ENCODE measurements at places on chromosomes 6 and 20.

DNA sequence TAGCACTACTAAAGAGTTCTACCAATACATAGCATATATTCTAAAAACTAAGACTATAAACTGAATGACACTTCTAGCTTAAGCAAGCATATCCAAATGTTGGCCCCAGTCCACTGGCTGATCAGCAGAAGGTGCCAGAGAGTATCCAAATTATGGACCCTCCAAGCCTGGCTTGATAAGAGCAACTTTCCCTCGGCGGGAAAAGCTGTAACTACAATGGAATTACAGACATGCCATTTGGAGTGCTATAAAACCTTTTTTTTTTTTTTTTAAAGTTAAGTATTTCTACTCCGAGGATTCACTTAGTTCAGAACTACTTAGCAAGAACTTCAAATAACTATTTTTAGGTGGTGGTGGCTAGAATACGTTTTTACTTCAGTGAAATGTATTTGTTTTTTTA lies 94.6 kb downstream of the EPB41L2 start:
- no peak for DNase-seq

DNA sequence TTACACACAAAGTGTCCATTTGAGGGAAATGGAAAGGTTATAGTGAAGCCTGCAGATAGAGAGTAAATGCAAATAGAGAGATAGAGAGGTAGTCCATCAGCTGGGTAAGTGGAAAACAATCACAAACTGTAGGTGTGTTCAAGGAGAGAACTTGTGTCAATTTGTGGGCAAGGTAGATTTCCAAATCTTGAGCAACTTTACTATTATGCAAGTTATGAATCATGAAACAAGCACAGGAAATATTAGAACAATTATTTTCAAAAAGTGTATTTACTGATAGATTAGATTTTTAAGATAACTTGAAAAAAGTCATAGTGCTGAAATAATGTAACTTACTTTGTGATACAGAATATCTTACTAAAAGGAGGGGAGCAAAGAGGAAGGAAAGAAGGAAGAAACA lies 792.9 kb downstream of the EYS start:
- no peak for DNase-seq

DNA sequence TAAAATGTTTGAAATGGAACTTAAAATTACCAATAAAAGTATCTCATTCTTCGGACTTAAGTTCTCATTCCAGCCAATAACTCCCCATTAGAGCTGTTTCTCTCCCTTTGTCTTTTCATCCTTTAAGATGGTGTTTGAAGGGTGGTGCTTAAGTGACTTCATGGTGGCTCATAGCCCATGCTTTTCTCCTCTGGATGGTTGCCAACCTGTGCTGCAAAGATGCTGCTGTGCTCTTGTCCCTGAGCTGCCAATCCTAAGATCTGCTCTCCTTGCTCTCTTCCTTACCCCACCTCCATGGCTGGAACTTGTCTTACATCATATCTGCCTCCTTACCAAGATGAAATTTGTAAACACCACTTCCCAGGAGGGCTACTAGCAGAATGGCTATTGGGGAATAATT lies 31.6 kb upstream of the PNRC1 start:
- DNase-seq: no peak

GRCh38 chr6:130396722-130397121 lies 30.9 kb downstream of the TMEM200A start:
- DNase-seq: no peak

DNA sequence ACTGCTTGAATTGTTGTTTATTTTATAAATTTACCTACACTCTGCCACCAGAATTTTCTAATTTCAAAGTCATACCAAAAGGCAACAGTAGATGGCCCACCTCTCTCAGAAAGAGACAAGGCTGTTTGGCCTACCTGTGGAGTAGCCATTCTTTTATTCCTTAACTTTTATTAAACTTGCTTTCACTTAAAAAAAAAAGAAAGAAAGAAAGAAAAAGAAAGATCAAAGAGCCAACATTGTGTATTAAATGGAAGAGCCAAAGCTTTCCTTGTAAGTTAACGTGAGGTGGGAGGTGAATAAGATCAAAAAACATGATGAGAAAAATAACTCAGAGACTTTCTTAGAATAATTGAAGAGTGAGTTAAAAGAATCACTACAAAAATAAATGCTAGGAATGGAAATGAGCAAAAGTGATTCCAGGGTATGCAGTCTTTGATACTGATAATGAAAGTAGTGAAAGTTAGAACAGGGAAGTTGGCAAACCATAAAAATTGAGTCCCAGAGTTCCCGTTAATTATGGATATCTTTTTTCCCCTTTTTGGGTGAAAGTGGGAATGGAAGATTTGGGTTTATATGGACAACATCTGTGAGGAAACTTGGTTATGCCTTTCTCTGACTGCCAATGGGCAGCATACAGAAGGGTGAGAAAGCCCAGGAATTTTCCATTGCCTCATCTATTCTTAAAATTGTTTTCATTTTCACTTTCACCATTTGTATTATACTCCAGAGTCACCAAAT lies 35.9 kb upstream of the MYB start:
- DNase-seq: no peak

- DNase-seq: no peak
Measured at GRCh38 chr6:161265975-161266374, 7.9 kb downstream of the AGPAT4 start.

GRCh38 chr6:146913842-146914488 lies 290.3 kb upstream of the STXBP5 start:
- DNase-seq: peak; percentile 96

GRCh38 chr6:6841571-6841970 lies 253.1 kb downstream of the LY86 start:
- no peak for DNase-seq

DNA sequence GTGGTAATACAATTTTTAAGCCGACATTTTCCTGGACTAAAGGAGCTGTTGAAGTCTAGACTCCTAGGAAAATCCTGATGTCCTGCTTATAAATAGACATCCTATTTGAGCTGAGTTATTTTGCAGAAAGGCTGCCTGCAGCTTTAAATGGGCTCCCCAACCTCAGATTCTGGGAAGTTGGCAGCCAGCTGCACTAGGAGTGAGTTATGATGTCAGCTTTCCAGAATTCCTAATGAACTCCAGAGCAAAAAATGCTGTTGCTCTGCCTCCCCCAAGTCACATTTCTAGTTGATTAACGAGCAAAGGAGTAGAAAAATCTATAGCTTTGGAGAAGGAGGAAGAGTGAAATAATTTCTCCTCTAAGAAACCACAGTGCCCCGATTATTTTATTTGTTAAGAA lies 346.3 kb upstream of the SULF2 start:
- no peak for DNase-seq

DNA sequence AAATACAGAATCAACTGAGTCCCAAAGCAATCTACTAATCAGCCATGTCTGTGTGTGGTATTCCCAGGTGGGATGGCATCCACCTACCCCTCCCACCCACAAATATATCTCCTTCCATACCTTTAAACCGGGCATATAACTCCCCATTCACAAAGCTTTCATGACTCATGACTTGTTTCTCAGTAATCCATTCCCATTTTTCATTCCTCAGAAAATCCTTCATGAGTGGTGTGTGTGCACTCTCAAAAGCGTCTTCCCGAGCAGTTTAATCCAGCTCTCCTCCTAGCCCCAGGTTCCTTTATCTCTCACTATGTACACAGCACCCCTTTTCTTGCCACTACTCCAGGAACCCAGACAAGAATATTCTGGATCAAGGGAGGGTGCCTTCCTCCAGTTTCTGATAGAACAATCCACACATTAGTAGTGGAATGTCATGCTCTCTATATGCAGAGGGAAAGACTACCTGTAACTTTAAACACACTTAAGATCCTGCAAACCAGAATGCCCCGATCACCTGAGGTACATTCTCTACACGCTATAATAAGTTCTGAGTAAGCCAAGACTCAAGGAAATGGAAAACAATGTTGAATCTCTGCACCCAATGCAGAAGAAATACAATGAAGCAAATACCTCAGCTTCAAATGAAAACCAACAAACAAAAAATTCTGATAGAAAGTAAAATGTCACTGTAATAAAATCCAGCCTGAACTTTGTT lies 55.7 kb upstream of the IPCEF1 start:
- no peak for DNase-seq

DNA sequence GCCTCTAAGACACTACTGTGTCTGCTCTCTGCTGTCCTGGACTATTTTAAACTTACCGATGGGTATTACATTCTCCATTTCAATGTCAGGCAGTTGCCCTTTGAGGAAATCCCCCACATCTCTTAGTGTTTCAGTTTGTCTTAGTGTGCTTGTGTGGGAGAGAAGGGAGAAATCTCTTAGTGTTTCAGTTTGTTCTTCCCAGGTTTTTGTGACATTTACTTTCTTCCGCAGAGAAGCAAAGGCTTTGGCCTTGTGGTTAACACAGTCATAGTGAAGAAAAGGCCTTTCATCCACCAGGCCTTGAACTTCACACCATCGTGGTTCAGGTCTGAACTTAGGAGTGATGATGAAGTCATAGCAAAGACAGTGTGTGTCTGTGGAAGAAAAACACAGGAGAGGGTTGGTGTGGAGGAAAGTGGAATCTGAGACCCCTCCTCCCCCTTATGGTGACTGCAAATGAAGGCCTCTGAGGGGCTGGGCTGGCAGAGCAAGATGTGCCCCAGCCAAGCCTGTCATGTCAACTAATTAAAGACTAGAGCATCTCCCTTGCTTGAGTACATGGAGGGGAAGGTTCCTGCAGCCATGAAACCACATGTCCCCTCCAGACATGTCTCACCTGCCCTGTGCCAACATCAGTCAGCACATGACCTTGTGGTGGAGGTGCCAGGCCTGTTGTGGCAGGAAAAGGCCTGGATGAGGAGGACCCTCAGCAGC lies 23.9 kb downstream of the RAET1L start:
- no peak for DNase-seq

- DNase-seq: no peak
Measured at GRCh38 chr6:5737460-5737859, 269.3 kb downstream of the NRN1 start.

DNA sequence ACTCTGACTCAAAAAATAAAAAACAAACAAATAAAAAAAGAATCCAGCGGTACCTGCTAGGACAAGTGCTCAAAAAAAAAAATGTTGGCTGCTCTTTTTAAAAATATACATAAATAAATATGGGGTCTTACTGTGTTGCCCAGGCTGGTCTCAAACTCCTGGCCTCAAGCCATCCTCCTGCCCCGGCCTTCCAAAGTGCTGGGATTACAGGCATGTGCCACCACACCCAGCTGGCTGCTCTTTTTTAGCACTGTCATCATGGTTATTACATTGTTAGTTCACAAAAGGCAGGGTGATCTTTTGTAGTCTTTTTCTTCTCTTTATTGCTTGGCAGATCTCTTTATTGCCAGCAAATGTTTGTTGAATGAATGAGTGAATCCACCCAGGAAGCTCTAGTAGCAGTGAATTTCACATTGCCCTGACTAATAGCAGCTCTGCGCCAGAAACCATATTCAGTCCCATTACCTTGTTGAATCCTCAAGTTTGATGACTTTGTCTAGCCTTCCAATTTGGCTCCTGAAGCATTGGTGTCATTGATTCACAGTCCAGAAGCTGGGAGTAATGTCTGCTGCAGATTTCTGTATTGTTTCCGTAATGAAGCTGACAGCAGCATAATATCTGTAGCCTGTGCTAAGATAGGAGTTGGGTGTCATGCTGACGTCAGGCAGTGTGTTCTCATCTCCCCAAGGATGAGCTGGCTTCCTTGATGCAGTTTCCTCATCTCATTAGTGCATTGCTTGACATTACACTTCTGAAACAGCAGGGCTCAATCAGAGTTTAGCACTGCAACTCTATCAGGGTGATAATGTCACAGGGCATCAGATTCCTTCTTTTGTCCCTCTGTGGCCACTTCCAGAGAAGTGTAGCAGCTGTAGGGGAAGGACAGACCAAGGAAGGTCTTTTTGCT lies 84.9 kb upstream of the TGM3 start:
- DNase-seq: peak; percentile 66

- peak; percentile 44 for DNase-seq
Measured at GRCh38 chr20:4573564-4574355, 147.9 kb upstream of the PRND start.

DNA sequence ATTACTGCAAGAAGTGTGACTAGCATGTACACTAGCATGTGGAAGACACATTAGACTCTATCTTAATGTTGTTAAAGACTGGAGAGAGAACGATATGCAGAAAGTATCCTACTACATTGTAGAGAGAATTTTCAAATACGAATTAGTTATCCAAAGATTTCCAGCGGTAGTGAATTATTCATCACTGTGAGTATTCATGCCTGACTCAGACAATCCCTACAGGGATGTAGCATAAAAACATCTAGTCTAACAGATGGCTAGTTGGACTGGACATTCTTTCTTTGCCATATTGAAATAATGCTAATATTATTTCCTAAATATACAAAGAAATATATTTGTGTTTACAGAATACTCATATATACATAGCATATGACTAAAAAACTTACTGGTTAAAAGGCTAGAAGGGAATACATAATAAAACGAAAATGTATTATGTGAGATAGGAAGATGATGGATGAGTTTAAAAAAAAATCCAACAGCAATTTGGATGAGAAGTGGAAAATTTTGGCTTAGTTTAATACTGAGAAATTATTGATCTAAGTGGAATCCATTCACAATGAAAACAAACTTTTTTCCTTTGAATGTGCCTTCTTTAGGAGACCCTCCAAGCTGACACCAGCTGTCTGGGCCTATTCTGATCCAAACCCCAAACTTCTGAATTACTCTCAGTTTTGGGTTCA lies 580.7 kb downstream of the RFPL4B start:
- DNase-seq: no peak

DNA sequence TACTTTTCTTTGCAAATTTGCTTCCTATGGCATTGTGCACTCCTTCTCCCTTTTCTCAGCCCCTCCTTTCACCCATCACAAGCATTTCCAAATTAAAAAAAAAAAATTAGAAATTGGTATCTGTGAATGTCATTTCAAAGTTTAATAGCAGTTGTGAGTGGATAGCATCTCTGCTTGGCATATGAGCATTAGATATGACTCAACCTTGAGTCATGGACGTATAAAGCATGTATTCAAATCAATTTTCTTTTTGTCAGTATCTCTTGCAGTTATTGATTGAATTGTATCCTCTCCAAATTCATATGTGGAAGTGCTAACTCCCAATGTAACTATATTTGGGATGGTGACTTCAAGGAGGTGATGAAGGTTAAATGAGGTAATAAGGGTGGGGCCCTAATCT lies 60.1 kb upstream of the MAP3K7 start:
- DNase-seq: no peak

DNA sequence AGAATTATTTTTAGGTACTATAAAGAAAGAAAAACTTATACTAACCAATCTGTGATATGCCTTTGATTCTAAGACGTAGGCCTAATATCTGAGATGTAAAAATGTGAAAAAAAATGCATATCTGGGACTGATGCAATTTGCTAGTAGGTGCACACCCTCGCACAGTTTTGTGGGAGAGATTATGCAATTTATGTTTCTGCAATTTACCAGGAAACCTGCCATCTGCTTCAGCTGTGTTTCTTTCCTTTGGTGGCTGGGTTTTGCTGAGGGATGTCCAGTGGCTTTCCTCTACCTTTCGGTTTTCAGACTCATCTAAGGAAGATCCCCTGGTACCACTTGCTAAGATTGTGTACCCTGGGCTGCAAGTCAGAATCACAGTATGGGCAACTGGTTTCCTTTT lies 186.9 kb downstream of the ZFP64 start:
- DNase-seq: peak; percentile 38

DNA sequence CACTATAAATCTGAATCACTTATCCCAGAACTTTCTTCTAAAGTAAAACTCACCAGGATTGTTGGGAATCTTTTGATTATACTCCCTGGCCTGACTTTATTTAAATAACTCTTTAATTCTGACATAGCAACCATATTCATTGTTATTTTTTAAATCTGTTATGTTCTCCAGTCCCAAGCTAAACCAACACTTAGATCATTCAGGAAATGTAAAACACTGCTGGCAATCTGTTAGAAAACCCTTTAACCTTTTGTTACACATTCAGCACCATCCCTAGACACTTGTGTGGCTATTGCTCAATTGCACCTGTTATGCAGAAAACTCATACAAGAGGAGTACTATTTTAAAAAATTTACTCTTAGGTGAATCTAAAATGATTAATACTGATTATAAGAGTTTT lies 101.8 kb upstream of the NHSL1 start:
- peak; percentile 3 for DNase-seq
